Thymus (tissue), 14 donors: ENCODE measurements at places on chromosomes 13 and 19. TPM values are rescaled to one million over a fixed set of nuclear protein-coding genes. Genes with fewer than 3 reads are reported as not detected.
A peak's percentile ranks its signal among the peaks of the same experiment; 100 is the strongest.

DNA sequence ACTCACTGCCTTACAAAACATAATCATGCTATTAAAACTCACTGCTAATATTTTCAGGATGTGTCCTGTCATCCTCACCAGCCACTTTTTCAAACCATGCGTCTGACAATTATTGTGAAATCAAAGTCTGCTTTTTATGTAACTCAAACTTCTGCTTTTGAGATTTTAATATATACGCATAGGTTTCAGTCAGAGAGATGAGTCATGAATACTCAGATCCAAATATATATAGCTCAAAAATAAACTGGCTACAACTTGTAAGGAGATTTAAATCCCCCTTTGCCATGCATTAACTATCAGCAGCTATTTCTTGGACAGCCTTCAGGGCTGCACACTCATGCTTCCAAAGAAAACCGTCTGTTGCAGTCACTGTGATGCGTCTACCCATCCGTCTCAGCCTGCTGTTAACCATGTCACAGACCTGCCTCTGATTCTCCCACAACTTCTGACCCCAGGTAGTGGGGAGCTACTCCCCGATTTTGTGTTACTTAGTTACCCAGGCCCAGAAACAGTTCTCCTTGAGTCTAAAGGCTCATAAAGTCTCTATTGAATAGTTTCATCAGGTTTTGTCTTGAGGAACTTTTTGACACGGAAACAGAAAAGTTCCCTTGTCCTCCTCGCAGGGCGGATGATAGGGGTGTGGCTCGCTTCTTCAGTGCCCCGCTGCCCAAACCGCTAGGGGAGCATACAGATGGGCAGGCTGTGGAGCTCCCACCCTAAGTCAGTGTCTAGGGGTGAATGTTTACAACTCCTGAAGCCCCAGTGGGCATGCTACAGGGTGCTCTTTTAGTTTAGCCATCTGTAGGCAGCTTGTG lies 33.8 kb upstream of the SGCG start:
- DNase-seq: no peak

DNA sequence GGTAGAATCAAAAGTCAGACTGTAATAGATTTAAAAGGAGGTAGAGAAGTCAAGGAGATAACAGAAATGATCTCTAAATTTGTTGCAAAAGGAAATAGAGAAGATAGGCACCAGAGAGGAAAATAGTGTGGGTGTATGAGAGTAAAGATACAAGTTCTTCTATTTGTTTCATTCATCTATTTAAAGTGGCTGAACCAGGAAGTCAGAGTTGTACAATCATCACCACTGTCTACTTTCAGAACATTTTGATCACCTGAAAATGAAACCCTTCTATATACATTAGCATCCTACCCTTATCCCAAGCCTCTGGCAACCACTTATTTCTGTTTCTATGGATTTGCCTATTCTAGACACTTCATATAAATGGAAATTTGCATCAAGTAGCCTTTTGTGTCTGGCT lies 36.7 kb downstream of the INTS6 start:
- DNase-seq: no peak

GRCh38 chr13:28089065-28089464 lies 11.3 kb downstream of the FLT3 start:
- DNase-seq: no peak

- DNase-seq: no peak
Measured at GRCh38 chr13:33723365-33723764, 94.6 kb upstream of the RFC3 start.

GRCh38 chr13:44129418-44129817 lies 244.2 kb upstream of the SERP2 start:
- DNase-seq: no peak

DNA sequence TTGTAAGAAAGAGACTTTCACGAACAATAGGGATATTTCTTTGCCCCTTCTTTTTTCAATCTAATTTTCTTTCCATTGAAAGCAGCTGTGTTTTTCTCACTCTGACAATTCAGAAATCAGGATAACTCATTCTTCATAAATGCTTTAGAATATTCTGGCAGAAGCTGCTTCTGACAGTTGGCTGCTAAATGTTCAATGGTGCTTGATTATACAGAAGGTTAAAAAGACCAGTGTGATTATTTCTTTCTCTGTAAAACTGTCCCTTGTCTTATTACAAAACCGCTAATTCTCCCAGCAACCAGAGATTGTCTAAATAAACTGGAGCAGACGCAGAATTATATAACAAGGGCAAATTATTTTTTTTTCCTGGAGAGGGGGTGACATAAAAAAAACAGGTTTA lies 394.4 kb downstream of the SPRY2 start:
- no peak for DNase-seq

DNA sequence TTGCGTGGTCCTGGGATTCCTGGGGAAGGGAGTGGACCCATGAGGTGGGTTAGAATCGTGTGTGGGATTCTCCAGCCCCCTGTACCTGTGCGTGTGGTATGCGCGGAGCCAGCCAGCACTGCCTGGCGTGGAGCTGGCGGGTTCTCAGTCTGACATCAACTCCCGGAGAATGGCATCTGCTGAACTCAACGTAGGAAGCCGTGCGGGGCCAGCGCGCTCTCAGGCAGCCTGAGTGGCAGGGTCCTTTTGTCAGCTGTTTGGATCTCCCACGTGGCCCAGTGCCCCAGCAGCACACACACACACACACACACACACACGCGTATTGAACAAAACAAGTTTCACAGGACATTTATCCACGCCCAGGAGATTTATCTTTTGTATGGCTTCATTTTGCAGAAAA lies 28.1 kb downstream of the ATP4B start:
- no peak for DNase-seq

- DNase-seq: no peak
Measured at GRCh38 chr13:52696566-52696965, 43.1 kb downstream of the CNMD start.

GRCh38 chr19:18446811-18447359 lies 9.0 kb upstream of the ISYNA1 start:
- no peak for DNase-seq

DNA sequence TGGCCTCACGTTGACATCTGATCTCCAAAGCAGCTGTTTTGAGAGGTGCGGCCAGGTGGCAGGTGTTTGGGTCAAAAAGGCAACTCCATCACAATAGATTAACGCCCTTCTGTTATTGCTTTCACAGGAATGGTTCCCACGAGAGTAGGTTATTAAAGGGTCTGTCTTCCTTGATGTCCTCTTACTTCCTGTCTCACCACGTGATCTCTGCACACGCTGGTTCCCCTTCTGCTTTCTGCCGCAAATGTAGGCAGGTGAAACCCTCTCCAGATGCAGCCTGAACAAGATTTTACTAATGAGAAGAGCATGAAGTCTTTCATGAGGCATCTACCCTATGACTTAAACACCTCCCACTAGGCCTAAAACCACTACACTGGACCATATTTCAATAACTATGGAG lies 22.8 kb upstream of the ZNF564 start:
- peak; percentile 64 for DNase-seq

GRCh38 chr13:30607908-30608307 lies 9.8 kb upstream of the USPL1 start:
- DNase-seq: peak; percentile 79

GRCh38 chr13:47087841-47088240 lies 191.0 kb upstream of the HTR2A start:
- DNase-seq: no peak

GRCh38 chr13:85141401-85141800 lies 657.8 kb downstream of the SLITRK6 start:
- DNase-seq: no peak

GRCh38 chr19:48329167-48329891 lies 4.0 kb downstream of the EMP3 start:
- DNase-seq: no peak

GRCh38 chr13:26541678-26542568 lies 15.6 kb upstream of the WASF3 start:
- DNase-seq: no peak

GRCh38 chr19:6413721-6414643 lies 10.6 kb downstream of the KHSRP start:
- DNase-seq: no peak

DNA sequence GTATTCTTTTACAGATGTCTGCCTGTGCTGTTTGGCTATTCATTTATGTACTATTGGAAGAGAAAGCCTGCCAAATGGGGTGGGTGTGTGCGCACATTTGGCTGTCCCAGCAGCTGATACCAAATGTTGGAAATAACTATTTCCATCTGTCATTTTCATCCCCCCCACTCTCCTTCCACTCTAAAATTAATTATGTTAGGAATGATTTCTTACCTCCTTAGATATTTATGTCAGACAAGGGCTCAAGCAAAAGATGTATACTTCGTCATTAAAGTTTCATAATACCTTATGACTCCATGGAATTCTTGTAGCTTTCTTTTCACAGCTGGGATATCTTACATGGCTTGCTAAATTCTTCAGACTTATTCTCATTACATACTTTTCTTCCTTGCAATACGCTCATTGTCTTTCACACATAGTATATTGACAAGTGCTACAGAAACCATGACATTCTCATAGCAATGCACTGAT lies 18.6 kb downstream of the ITM2B start:
- no peak for DNase-seq

GRCh38 chr13:35165205-35165604 lies 223.1 kb downstream of the NBEA start:
- no peak for DNase-seq

DNA sequence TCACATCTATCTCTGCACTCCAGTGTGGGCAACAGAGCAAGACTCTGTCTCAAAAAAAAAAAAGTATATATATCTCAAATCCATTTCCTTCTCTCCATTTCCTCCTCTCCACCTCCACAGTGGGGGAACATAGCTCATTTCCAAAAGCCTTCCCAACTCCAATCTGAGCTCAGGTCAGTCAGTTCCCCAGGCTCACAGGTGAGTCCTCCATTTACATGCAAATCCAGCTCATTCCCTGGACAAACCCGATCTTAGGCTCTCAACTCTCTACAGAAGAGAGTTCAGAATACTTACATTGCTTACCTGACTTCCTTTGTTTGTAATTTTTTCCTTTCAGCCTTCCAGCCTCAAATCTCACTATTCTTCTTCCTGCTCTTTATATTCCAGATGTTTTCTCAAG lies 518.3 kb downstream of the GPC6 start:
- DNase-seq: no peak

- DNase-seq: no peak
Measured at GRCh38 chr19:16361926-16362325, 37.3 kb downstream of the KLF2 start.

DNA sequence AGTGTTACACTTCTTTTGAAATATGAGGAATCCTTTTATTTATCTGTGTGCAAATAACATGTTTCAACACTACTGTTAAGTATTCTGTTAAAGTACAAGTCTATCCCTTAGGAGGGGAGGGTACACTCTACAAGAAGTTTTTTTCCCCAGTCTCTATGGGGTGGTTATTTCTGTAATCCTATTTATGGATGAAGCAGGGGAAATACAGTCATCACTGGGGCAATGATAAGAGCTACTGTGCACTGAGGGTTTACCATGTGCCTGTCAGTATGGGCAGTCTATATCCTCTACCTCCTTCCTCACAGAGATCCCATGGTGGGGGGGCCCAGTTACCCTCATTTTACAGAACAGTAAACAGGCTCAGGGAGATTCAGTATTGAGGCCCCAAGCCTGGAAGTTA lies 16.6 kb upstream of the TRIM13 start:
- no peak for DNase-seq

DNA sequence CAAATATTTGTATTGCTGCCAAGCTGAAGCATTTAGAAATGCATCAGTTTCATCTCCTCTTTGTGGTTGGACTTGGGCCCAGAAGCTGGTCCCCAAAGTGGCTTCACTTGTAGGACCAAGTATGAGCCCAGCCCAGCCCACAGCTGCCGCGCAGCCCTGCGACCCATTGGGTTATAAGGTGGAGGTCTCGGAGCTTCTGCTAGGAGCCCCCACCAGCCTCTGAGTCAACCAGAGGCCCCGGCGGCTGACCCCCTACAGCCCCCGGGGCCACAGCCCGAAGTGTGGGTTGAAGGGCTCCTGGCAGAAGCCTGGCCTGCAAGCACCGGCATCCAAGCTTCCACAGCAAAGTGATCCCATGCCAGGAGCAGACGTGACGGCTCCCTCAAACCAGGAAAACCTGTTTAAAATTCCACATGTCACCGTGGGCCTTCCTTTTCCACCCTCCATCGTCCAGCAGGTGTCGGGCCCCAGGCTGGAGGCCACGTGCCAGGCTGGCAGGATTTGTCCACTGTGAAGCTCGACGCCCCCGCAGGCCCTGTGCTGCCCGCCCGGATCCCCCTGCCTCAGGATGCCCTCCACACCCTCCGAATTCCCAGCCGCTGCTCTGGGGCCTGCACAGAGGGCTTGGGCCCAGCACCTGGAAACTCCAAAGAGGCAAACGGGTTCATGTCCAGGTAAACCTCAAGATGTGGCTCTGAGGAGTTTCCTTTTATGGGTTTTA lies 54.7 kb downstream of the C13orf46 start:
- no peak for DNase-seq

DNA sequence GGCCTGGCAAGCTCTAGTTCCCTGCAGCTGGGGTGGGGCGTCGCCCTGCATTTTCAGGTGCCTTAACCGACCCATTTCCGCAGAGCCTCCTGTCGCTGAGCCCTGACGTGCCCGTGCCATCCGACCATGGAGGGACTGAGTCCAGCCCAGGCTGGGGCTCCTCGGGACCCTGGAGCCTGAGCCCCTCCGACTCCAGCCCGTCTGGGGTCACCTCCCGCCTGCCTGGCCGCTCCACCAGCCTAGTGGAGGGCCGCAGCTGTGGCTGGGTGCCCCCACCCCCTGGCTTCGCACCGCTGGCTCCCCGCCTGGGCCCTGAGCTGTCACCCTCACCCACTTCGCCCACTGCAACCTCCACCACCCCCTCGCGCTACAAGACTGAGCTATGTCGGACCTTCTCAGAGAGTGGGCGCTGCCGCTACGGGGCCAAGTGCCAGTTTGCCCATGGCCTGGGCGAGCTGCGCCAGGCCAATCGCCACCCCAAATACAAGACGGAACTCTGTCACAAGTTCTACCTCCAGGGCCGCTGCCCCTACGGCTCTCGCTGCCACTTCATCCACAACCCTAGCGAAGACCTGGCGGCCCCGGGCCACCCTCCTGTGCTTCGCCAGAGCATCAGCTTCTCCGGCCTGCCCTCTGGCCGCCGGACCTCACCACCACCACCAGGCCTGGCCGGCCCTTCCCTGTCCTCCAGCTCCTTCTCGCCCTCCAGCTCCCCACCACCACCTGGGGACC lies 1.2 kb downstream of the ZFP36 start:
- peak; percentile 75 for DNase-seq

- DNase-seq: no peak
Measured at GRCh38 chr13:50892210-50892944, 17.2 kb upstream of the RNASEH2B start.

GRCh38 chr13:105962080-105962479 lies 573.4 kb downstream of the EFNB2 start:
- DNase-seq: no peak

GRCh38 chr13:92959790-92960189 lies 266.8 kb upstream of the GPC6 start:
- no peak for DNase-seq

GRCh38 chr19:18190278-18190677 lies 2.7 kb upstream of the MPV17L2 start:
- no peak for DNase-seq

GRK1 gene
- total RNA-seq: 0.14 TPM

PPP1R37 gene
- 16.5 TPM for total RNA-seq

OR7A5 gene
- not detected for total RNA-seq

APOC4 gene
- total RNA-seq: not detected

STOML3 gene
- total RNA-seq: 0.05 TPM

CEACAM6 gene
- total RNA-seq: 1.4 TPM

CDADC1 gene
- total RNA-seq: 4.9 TPM

OR2Z1 gene
- total RNA-seq: not detected

TGFBR3L gene
- 0.19 TPM for total RNA-seq

C19orf73 gene
- total RNA-seq: 2.7 TPM

ZNF222 gene
- total RNA-seq: 9.6 TPM

ZNF175 gene
- 4.8 TPM for total RNA-seq

IGFL3 gene
- not detected for total RNA-seq

RBM42 gene
- total RNA-seq: 51.8 TPM

FIZ1 gene
- total RNA-seq: 4.6 TPM

ALG5 gene
- total RNA-seq: 33.9 TPM

FLT3LG gene
- total RNA-seq: 22.3 TPM
